ENCODE measurements at places on chromosomes 11 and 22.
A peak's percentile ranks its signal among the peaks of the same experiment; 100 is the strongest.

DNA sequence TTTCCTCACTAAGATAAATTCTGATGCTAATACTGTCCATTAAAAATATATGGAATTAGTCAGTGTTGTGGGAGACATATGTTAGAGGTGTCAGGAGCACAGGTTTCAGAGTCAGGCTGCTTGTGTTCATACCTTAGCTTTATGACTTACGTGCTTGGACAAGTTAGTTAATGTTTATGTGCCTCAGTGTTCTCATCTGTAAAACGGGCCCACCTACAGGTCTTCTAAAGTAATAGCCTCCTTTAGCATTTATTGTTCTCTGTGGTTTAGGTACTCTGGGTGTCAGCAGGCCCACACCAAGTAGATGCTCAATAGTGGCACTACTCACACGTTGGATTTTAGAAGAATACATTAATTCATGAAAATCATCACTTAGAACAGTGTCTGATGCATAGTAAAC, 308.7 kb upstream of the ZC3H12C start:
- no peak for DNase-seq

- peak; percentile 74 for DNase-seq
Observed at GRCh38 chr22:50085211-50085972, at the start of gene MLC1. Gene MLC1 (minus strand): TSS chr22:50085426. CDS start chr22:50084902, 524 bp downstream.

GRCh38 chr22:44683237-44683636, 18.8 kb upstream of the PRR5 start:
- no peak for DNase-seq

- DNase-seq, result no peak
Observed at GRCh38 chr22:39658367-39658766, 87.8 kb downstream of the CACNA1I start.

DNA sequence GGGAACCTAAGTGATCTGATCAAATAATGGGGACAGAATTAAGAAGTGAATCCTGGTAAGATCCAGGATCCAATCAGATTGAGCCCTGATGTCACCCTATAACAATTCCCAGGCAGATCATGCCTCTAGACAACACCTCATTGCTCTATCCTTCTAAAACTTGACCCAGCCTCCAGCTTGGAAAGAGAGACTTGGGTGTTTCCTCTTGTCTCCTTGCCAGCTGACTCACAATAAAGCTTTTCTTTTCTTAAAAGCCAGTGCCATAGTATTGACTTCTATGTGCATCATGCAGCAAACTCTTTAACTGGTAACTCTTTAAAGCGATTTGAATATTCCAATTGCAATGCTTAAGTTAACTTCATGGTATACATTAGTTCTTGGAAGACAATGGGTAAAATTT, 109.6 kb upstream of the CHORDC1 start:
- DNase-seq, result no peak

- no peak for DNase-seq
Observed at GRCh38 chr22:46549971-46550641, 12.7 kb upstream of the CELSR1 start.

DNA sequence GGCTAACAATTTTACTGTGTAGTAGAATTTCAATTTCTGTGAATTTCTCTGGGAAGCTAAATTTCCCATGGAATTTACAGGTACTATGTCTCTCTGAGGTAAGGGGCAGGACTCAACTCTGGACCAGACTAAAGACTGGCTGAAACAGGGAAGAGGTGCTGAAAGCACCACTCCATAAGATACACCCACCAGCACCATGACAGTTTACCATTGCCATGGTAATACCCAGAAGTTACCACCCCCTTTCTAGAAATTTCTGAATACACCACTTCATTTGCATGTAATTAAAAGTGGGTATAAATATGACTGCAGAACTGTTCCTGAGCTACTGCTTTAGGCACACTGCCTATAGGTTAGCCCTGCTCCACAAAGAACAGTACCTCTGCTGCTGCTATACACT, 274.1 kb downstream of the TTC28 start:
- DNase-seq, result no peak

All from cardiac septum (tissue), 1 donor.